Germinal center (tissue), 1 donor: ENCODE measurements at places on chromosomes 7 and 10.

DNA sequence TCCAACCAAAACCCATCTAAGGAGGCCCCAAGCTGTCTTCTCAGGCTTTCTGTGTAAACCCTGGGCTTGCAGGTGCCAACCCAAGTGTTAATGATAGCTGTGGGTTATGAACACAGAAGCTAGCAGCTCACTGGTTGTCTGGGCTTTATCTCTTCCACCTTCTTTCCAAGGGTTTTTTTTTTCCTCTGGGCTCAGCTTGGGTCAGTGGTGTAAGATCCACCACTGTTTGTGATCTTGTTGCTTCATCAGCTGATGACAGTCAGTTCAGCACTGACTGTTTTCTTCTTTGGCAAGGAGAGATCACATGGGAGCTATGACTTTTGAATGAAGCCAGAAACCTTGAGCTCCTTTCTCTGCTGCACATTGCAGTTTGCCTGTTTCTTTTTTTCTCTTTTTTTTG lies 4.6 kb downstream of the GTPBP4 start:
- no peak for DNase-seq

GRCh38 chr7:38615665-38616064 lies 15.5 kb downstream of the AMPH start:
- no peak for DNase-seq

GRCh38 chr10:104037261-104037951 lies 48.3 kb downstream of the COL17A1 start:
- no peak for DNase-seq

DNA sequence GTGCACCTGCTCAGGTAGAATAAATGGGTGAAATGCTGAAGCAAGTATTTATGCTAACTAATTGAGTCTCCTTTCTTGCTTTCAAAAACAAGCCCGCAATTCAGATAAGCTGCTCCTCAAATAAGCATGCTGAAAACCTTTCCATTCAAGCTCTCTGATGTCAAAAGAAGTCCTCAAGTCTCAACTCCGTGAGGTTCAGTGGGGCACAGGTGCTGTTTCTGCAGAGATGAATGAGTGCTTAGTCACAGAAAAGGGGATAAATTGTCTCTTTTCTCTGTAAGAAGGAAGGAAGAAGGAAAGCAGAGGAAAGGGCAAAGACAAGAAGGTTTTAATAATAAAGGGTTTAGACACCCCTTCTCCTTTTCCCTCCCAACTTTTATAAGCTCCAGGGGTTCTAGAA lies 229.8 kb upstream of the NPY start:
- DNase-seq = no peak

GRCh38 chr10:79111846-79112614 lies 43.3 kb downstream of the ZMIZ1 start:
- no peak for DNase-seq

DNA sequence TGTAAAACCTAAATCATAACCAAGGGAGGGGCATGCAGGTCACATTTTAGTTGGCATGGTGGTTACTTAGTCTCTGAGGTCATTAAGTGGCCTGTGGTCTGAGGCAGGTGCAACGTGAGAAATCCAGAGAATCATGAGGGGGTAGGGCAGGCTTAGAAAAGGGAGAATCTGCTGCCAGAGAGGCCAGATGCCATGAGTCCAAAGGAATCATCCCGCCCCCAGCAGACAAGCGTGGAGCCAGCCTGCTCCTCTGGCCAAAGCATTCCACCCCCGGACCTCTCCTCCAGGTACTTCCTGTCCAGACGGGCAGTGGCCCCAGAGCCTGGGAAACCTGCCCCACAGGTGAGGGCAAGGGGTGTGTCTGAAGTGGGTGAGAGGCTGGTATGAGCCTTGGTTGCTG lies 196.4 kb upstream of the ZNF32 start:
- DNase-seq = no peak

- DNase-seq = peak; percentile 4
These were observed 57.8 kb upstream of the RAB18 start for GRCh38 chr10:27446091-27446918.

- no peak for DNase-seq
These were observed 42.3 kb downstream of the SH2D4B start for GRCh38 chr10:80579849-80580637.

DNA sequence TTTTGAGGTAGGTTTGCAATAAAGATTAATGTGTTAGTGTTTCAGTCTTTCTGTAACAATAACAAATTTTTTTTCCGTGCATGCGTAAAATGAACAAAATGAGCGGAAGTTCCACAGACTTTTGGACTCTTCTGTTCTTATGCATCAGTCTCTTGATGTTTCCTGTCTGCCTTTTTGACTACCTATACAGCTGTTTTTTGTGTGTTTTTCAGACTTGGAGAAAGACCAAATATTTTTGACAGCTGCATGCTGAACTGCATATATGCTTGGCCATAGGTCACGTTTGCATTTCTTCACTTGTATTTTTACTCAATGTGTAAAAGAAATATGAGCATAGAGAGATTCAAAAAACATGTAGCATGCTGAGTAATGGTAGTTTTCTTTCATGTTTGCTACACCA lies 119.3 kb downstream of the BBS9 start:
- DNase-seq = no peak

DNA sequence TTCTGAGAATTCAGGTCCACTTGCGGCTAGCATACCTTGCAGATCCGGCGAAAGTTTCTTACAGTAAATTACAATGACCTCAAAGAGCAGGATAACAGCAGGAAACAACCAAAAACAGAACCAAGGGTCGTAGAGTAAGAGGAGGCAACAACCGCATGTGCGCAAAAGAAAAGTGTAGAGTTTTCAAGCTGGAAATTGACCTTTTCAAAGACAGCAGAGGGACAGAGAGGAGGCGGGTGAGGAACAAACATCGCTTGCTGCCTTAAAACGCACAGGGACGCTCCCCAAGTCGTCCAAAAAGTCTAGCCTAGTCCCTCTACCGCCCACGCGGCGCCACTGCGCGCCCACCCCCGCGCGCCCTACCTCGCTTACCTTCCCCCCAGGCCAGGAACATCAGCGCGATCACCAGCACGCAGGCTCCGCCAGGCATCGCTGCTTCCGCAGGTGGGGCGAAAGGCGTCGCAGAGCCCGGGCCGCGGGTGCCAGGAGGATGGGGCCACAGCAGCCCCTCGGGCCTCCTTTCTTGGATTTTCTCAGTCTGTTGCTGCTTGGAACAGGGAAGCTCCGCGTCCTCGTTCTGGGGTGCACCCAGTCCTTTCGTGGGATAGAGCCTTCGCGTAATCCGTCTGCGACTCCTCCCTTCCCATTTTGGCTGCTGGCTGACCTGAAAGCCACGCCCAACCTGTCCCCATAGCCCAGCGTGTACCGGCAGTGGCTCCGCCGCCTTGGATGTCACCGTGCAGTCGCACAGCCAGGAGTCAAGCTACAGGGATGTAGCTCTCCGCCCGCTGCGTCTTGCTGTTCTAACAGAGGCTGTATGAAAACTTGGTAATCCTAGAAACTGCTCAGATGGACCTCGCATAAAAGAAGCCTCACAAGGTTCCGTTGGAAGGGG lies at the start of gene VWDE:
VWDE (minus strand) TSS at position 579 of the 895 bp plus-strand sequence; CDS start at position 430, 149 bp downstream.
- peak; percentile 16 for DNase-seq

DNA sequence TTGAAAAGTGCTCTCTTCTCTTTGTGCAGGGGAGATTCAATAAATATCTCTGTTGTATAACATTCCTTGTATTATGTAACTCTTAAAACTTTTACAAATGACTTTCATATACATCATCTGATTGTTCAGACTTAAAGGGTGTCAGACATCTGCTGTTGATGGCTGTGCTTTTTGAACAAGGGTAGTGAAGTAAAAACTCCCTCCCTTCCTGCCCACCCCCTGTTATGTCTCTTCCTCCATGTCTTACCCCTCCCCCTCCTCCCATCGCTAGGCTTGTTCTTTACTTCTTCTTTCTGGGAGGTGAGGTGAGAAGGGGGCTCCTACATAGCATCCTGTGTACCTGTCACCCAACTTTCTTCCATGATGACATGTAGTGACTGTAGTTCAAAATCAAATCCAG lies 23.4 kb upstream of the ABCB4 start:
- peak; percentile 6 for DNase-seq

GRCh38 chr10:784403-785088 lies 95.1 kb upstream of the DIP2C start:
- no peak for DNase-seq

- DNase-seq = no peak
These were observed 862.6 kb downstream of the NRG3 start for GRCh38 chr10:82737549-82737948.

- DNase-seq = no peak
These were observed 99.9 kb downstream of the PTPRN2 start for GRCh38 chr7:158487631-158488151.

GRCh38 chr7:4711634-4712033 lies 29.5 kb downstream of the FOXK1 start:
- DNase-seq = no peak

DNA sequence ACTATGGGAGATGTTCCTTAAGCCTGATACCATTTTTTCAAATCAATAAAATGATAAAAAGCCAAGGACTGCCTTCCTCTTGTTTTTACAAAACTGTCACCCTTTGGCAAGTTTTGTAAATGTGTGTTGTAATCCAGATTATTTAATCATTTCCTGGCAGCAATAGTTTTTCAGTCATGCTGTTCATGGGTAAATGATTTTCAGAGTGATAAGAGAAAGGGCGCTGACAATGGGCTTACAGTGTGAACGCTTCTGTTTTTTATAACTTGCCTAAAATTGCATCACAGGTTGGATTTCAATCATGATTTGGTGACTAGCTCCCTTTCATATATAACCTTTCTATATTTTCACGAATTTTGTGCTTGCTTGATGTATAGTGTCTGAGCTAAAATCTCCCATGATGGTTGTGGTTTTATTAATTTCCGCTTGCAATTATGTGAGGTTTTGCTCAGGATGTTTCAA lies 19.0 kb upstream of the DMBT1 start:
- no peak for DNase-seq

GRCh38 chr10:121438333-121438732 lies 159.9 kb downstream of the FGFR2 start:
- no peak for DNase-seq

DNA sequence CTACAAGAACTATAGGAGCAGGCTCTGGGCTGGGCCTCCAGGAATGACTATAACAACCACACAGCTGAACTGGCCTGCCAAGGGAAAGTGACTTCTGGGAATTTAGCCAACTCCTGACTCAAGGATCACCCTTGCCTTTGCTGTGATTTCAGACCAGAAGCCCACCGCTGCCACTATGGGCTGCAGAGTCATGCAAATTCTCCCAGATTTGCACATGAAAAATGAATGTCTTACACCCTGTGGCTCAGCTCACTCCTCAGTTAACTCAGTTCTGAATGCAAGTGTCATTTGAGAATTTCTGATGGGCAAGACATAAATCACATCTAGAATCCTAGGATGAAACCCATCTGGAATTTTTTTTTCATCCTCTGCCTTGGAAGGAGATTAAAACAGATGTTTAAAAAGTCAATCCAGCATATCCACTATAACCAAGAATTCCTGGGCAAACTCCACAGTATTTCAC lies 186.5 kb upstream of the BET1 start:
- DNase-seq = no peak

DNA sequence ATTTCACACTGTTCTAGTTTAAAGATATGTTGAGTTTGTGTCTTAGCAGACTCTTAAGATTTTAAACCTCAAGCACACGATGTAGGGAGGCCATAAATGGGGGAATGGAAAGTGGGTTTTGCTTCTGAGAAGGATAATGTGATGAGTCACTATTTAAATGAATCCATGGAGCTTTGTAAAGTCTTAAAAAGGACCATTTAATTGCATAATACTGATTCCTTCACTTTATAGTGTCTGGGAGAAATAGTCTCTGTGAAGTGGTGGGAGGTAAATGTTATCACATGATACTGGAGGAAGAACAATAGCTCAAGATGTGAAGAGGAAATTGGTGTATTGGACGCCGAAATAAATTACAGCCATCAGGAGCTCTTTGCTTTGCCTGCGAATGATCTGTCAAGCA lies 84.0 kb upstream of the MYO3A start:
- DNase-seq = no peak

DNA sequence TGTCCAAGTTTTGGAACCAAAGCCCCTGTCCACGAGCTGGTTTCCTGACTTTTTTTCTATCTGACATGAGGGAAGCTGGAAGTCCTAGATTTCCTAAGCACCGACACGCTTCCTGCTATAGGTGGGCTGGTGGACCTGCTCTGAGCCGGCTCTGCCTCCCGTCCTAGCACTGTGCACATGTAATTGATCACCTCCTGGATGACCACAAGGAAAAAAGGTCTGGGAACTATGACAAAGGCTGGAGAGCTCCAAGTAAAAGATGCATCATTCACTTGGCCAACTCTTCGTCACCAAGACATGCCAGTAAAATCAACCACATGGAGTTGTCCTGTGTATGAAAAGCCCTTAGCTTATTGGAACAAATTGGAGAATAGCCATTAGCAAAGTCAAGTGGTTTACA lies 104.8 kb downstream of the ITIH5 start:
- no peak for DNase-seq

DNA sequence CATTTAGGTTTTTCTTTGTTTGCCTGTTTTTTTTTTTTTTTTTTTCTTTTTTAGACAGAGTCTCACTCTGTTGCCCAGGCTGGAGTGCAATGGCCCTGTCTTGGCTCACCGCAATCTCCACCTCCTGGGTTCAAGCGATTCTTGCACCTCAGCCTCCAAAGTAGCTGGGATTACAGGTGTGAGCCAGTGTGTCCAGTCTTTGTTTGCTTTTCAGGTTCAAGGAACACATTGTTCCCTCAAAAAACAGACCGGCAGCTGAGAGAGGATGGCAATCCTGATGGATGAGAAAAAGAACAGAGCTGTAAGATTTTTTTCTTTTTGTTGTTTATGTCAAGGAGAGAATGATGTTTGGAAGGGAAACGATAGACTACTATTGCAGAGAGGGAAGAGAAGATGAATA lies 23.3 kb upstream of the RHOBTB1 start:
- DNase-seq = no peak

GRCh38 chr10:28984431-28984830 lies 304.4 kb upstream of the LYZL1 start:
- no peak for DNase-seq

DNA sequence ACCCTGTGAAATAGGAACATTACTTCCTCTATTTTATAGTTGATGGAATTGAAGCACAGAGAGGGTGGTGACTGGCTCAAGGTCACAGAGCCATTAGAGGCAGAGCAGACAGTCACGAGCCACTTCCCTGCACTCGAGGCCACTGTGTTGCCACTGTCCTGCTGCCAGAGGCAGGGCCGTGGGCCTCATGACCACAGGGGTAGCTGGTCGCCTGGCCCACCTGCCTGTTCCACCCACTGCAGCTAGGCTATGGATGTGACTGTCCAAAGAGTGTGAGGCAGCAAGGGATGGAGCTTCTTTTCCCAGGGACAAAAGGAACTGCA lies 38.2 kb downstream of the RPS24 start:
- DNase-seq = no peak

DNA sequence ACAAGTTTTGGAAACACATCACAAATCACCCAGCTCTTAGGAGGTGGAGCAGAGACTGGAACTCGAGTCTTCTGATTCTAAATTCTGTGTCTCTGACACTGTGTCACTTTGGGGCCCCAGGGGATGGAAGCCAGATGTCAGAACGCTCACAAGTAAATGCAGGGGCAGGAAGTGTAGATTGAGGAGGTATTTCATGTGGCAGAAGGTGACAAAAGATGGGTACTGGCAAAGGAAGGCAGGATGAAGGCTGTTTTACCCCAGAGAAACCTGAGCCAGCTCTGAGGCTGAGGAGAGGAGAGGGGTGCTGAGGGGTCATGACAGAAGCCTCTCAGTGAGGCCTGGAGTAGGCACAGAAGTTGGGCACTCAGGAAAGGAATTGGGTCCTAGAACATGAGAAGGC lies 6.0 kb upstream of the PURB start:
- no peak for DNase-seq

GRCh38 chr10:72126184-72126871 lies 38.0 kb upstream of the SPOCK2 start:
- DNase-seq = no peak
